ENCODE measurements at places on chromosomes 6 and 20.

DNA sequence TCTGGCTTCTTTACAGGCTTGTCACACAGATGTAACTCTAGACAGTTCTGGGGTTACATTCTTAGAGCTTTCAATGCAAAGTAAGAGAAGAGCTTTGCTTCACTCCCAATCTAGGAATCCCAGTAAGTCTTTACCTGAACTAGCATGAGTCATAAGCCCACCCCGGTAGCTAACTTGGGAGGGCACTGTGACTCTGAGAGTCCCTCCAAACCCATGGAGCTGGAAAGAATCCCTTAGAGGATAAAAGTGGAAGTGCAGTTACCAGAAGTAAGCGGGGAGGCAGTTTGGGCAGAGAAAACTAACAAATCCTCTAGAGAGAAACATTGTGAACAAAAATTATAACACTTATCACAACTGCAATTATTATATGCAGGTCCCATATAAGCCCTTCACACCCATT lies 84.0 kb upstream of the SMLR1 start:
- no peak for DNase-seq

GRCh38 chr20:17875106-17875980 lies 93.3 kb downstream of the SNX5 start:
- no peak for DNase-seq

- DNase-seq, result no peak
Observed at GRCh38 chr6:150915880-150916265, 50.4 kb downstream of the MTHFD1L start.

- no peak for DNase-seq
Observed at GRCh38 chr20:16407251-16408067, 165.8 kb downstream of the KIF16B start.

- no peak for DNase-seq
Observed at GRCh38 chr20:58550275-58551059, 35.3 kb upstream of the APCDD1L start.

Measured in activated naive CD8-positive, alpha-beta T cell treated with anti-CD3 and anti-CD28 coated beads, Interleukin-2, amount 50 U/mL, for 16 hours (primary cell).